WTC11 (cell line): ENCODE measurements at places on chromosomes 2 and 18.
A peak's percentile ranks its signal among the peaks of the same experiment; 100 is the strongest.

DNA sequence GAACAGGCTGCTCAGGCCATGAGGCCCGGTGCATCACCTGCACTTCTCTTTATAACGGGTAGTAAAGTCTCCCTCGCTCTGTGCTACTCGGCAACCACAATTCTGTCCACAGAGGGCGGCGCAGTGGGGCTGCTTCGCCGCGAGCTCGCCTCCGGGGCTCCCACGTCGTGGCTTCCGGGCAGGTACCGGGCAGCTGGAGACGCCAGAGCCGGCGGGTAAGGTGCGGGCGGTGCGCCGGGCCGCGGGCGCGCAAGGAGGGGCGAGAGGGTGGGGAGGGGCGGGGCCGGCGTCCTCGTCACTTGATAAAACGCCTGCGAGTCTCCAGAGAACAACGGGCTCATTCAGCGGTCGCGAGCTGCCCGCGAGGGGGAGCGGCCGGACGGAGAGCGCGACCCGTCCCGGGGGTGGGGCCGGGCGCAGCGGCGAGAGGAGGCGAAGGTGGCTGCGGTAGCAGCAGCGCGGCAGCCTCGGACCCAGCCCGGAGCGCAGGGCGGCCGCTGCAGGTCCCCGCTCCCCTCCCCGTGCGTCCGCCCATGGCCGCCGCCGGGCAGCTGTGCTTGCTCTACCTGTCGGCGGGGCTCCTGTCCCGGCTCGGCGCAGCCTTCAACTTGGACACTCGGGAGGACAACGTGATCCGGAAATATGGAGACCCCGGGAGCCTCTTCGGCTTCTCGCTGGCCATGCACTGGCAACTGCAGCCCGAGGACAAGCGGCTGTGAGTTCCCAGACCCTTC is at the start of gene ITGA6:
TSS of gene ITGA6 (plus strand) at position 331 of the 734 bp plus-strand sequence.
- H3K4me1 ChIP-seq: peaks cover 28% of the 10 kb centered on the region
- DNase-seq: peak; percentile 79
- peak within 1 kb of the TSS; percentile 87 for H3K27ac ChIP-seq
- H3K36me3 ChIP-seq: no peaks in the 10 kb centered on the region
- H3K4me3 ChIP-seq: peak within 1 kb of the TSS; percentile 91
- peaks cover 13% of the 10 kb centered on the region for H3K27me3 ChIP-seq

DNA sequence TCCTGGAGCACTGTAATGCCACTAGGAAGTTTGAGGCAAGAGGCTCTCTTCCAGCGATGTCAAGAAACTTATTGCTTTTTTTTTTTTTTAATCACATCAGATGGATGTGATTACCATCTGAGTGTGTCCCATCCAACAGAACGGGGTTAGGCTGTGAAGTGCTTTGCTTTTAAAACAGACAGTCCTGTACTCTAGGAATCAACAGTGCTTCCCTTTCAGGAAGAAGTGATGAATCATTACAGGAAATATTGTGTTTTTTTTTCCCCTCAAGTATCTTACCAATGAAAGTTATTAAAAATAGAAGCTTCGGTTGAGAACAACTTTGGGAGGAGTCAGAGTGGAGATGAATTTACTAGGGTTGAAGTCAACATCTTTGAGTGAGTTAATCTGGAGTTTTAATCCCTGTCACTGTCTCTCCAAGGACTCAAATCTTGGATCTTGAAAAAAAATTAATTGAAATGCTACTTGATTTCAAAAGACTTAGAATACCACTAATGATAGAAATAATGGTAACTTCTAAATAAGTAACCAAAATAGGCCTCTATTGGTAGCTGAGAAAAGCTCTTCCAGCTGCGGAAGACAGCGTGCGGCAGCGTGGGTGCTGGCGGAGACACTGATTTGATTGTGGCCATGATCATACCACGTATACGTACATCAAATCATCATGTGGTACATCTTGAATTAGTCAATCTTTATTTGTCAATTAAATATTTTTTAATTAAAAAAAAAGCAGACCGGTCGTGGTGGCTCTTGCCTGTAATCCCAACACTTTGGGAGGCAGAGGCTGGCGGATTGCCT is 45.5 kb downstream of the GATA6 start:
- H3K36me3 ChIP-seq: no peaks in the 10 kb centered on the region
- peaks cover 84% of the 10 kb centered on the region for H3K27me3 ChIP-seq
- H3K4me1 ChIP-seq: peaks cover 15% of the 10 kb centered on the region

GRCh38 chr2:215594766-215595165 is 158.9 kb upstream of the FN1 start:
- H3K27ac ChIP-seq: no peak overlapping the region
- H3K4me1 ChIP-seq: peaks cover 6% of the 10 kb centered on the region
- no peaks in the 10 kb centered on the region for H3K36me3 ChIP-seq
- H3K27me3 ChIP-seq: no peaks in the 10 kb centered on the region
- no peak overlapping the region for H3K4me3 ChIP-seq

- H3K27ac ChIP-seq: no peak overlapping the region
- no peak for DNase-seq
- no peaks in the 10 kb centered on the region for H3K27me3 ChIP-seq
- H3K36me3 ChIP-seq: peaks cover 4% of the 10 kb centered on the region; the same call in 1 of the 2 replicates
- peaks cover 7% of the 10 kb centered on the region for H3K4me1 ChIP-seq
These were observed 221.5 kb upstream of the NCKAP5 start for GRCh38 chr2:133789743-133790142.

DNA sequence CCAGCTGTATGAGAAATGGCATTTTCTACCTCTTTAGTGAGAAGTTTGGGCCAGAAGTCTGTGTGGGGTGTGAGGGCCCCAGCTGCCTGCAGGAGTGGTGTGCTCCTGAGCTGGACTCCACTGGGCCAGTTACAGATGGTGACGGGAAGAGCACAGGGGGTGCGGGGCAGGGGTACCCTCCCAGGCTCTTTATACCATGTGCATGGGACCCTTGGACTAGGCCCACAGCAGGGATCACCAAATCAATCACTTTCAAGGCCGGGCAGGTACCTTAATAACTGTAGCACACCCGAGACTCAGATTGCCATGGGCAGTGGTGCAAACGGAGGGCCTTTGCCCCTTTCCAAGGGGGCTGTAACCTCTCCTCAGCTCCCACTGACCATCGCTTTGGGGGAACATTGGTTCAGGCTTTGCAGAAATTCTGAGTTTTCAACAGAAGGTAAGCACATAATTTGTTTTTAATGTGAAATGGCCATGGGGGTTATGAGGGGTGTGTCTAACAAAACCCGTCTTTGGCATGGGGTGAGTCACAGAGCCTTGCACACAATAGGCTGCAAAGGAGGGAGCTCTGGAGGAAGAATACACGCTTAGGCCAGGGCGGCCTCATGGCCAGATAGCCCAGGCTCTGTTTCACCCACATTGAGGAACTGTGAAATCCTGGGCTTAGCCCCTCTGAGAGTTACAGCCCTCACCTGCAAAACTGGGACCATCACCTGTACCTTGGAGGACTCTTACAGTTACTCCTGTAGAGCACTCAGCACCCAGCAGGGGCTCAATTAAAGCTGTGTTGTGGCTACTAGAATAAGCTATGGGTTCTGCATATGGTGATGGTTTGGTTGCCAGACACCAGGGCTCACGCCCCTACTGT is 141.0 kb upstream of the BCL2L11 start:
- H3K4me3 ChIP-seq: no peak overlapping the region
- no peak overlapping the region for H3K27ac ChIP-seq
- DNase-seq: no peak

- H3K4me3 ChIP-seq: no peak overlapping the region
- no peak overlapping the region for H3K27ac ChIP-seq
- no peaks in the 10 kb centered on the region for H3K36me3 ChIP-seq
- H3K4me1 ChIP-seq: peaks cover 22% of the 10 kb centered on the region
- DNase-seq: no peak
These were observed 66.5 kb downstream of the TNP1 start for GRCh38 chr2:216793386-216793785.

GRCh38 chr2:64137567-64137966 is 6.7 kb downstream of the PELI1 start:
- H3K4me1 ChIP-seq: peaks cover 86% of the 10 kb centered on the region
- H3K27ac ChIP-seq: no peak overlapping the region
- no peaks in the 10 kb centered on the region for H3K27me3 ChIP-seq
- H3K4me3 ChIP-seq: no peak overlapping the region
- peaks cover 5% of the 10 kb centered on the region for H3K36me3 ChIP-seq

DNA sequence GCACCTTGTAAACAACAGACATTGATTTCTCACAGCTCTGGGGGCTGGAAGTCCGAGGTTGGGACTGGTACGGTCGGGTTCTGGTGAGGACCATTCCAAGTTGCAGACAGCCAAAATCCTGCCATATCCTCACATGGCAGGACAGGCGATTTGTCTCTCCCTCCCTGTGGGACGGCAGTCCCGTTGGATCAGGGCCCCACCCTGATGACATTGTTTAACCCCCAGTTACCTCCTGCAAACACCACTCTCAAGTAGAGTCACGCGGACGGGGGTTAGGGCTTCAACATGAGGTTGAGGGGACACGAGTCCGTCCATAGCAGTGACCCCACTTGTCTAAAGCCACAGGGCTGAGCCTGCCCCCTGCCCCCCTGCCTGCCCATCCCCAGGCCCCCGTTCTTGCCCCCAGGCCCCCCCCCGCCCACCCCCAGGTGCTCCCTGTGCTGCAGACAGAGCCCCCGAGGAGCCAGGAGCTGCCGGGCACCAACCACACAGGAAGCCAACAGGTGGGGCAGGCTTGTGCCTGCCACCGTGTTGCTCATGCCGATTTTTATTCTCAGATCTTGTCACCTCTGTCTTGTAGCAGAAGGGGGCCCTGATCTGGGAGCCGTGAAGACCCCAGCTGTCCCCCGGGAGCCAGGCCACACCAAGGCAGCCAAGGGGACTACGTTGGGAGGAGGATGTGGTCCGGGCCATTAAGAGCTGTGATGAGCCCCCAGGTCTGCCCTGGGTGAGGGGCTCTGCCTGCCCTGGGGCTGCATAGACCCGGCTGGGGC is 82.2 kb downstream of the NFATC1 start:
- peak; percentile 5 for DNase-seq
- H3K27ac ChIP-seq: no peak overlapping the region
- no peak overlapping the region for H3K4me3 ChIP-seq

GRCh38 chr2:171271386-171271785 is 110.7 kb upstream of the TLK1 start:
- no peak for DNase-seq
- no peaks in the 10 kb centered on the region for H3K36me3 ChIP-seq
- no peak overlapping the region for H3K27ac ChIP-seq
- peaks cover 22% of the 10 kb centered on the region for H3K4me1 ChIP-seq
- H3K27me3 ChIP-seq: no peaks in the 10 kb centered on the region

DNA sequence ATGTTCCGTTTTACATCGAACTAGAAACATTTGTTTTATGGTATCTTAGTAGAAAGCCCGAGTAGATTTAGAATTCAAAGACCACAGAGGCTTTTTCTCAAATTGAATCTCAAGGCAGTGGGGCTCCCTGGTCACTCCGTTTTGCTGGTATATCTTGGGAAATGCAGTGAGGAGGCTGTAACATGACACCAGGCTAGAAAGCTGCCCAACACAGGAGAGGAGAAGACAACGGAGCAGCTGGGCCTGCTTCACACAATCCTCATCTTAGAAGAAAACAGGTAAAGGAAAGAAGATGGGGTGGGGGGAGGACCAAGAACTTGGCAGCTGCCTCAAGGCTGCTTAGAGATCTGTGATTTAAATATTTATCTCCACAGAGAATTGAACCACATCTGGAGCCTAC is 38.3 kb upstream of the EPB41L3 start:
- DNase-seq: peak; percentile 25
- H3K4me3 ChIP-seq: no peak overlapping the region
- H3K27me3 ChIP-seq: no peaks in the 10 kb centered on the region
- H3K36me3 ChIP-seq: no peaks in the 10 kb centered on the region
- H3K27ac ChIP-seq: peak overlapping the region; percentile 51

- H3K27me3 ChIP-seq: no peaks in the 10 kb centered on the region
- DNase-seq: no peak
- H3K4me1 ChIP-seq: peaks cover 35% of the 10 kb centered on the region
- peaks cover 80% of the 10 kb centered on the region for H3K36me3 ChIP-seq
These were observed 86.9 kb downstream of the VSNL1 start for GRCh38 chr2:17627434-17627833.

DNA sequence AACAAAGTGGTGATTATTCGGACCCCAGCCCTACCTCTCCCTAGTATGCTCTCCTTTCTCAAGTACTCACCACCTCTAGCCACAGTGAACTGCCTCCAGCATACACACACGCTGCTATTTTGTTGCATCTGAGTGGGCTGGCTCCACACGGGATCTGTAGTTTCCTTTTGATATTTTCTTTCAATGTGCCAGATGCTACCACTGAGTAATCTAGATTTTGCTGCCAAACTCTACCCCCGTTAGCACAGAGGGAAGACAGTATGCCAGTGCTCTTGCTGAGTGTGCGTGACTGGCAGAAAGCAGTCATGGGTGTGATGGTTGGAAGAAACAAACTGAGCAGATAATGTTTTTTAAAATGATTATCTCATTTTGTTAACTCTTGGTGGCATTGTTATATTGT is 11.6 kb downstream of the CFLAR start:
- H3K27me3 ChIP-seq: no peaks in the 10 kb centered on the region
- peak overlapping the region; percentile 66 for H3K27ac ChIP-seq
- DNase-seq: no peak
- peaks cover 65% of the 10 kb centered on the region for H3K4me1 ChIP-seq

- H3K27ac ChIP-seq: no peak overlapping the region
- no peak overlapping the region for H3K4me3 ChIP-seq
- no peaks in the 10 kb centered on the region for H3K36me3 ChIP-seq
- H3K4me1 ChIP-seq: peaks cover 11% of the 10 kb centered on the region
- H3K27me3 ChIP-seq: no peaks in the 10 kb centered on the region
These were observed 88.0 kb upstream of the SETBP1 start for GRCh38 chr18:44592639-44593038.

- no peaks in the 10 kb centered on the region for H3K36me3 ChIP-seq
- H3K27ac ChIP-seq: no peak overlapping the region
- no peak overlapping the region for H3K4me3 ChIP-seq
- H3K4me1 ChIP-seq: peaks cover 38% of the 10 kb centered on the region
- DNase-seq: no peak
These were observed 7.9 kb downstream of the PKP4 start for GRCh38 chr2:158464426-158465281.

- peak within 1 kb of the TSS; percentile 86 for H3K4me3 ChIP-seq
- peaks cover 81% of the 10 kb centered on the region for H3K27me3 ChIP-seq
- H3K4me1 ChIP-seq: peaks cover 22% of the 10 kb centered on the region
- peak; percentile 60 for DNase-seq
- H3K36me3 ChIP-seq: no peaks in the 10 kb centered on the region
- no peak within 1 kb of the TSS for H3K27ac ChIP-seq
These were observed at the start of gene MAL for GRCh38 chr2:95025406-95026319. Gene MAL (plus strand): TSS chr2:95025708. CDS start chr2:95025793, 85 bp downstream.

GRCh38 chr18:24271381-24272228 is 126.0 kb downstream of the OSBPL1A start:
- peaks cover 30% of the 10 kb centered on the region for H3K4me1 ChIP-seq
- no peaks in the 10 kb centered on the region for H3K36me3 ChIP-seq
- H3K27me3 ChIP-seq: no peaks in the 10 kb centered on the region
- peak overlapping the region; percentile 25; the same call in 1 of the 2 replicates for H3K27ac ChIP-seq
- DNase-seq: peak; percentile 88

DNA sequence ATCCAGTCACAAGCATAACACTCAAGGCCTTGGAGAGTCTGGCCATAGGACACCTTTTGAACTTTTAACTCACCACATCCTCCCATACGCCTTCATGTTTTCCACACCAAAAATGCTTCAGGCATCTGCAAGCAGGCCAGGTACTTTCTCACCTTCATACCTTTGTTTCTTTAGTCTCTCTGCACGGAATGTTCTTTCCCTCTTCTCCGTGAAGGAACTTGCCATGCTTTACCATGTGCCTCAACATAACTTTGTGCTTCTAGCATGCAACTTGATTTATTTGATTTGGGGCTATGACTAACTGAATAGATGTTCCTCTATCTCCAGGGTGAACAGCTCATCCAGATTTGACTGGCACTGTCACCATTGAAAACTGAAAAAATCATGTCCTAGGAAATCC is 141.7 kb upstream of the ACVR2A start:
- no peak overlapping the region for H3K4me3 ChIP-seq
- no peaks in the 10 kb centered on the region for H3K27me3 ChIP-seq
- no peak for DNase-seq

GRCh38 chr2:117936871-117937428 is 76.9 kb downstream of the CCDC93 start:
- H3K36me3 ChIP-seq: peaks cover 57% of the 10 kb centered on the region
- no peak overlapping the region for H3K4me3 ChIP-seq
- no peak for DNase-seq
- no peak overlapping the region for H3K27ac ChIP-seq
- no peaks in the 10 kb centered on the region for H3K27me3 ChIP-seq
